Stimulated activated CD8-positive, alpha-beta memory T cell treated with anti-CD3 and anti-CD28 coated beads, Interleukin-2, amount 100 ng/mL, for 1 hour (primary cell): ENCODE measurements at places on chromosomes 3 and 15.

DNA sequence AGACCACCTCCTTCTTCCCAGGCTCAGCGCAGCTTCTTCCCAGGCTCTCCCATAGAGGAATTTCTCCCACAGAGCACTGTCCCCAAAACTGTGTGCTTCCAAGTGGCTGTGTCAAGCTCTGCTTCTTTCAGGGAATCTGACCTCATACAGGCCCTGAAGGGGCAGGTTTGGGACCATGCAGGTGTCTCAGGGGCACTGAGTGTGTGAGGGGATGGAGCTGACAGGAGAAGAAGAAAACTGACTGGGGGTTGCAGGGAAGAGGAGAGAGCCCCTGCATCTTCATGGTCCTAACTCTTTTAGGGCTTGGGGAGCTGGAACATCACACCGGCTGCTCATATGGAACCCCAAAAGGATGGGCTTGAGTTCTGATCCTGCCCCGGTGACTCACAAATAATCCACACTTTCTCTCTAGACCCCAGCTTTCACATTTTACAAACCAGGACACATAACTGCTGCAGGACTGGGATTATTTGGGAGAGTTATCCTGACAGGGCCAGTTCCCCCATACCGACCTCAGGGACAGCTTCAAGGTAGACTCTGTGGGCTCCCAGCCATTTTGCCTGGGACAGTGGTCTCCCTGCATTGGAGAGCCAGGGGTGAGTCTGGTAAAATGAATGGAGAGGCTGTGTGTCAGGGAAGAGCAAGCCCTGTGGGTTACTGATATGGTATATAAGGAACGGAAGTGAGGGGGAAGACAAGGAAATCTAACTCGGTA is 316.1 kb downstream of the TLE3 start:
- no peak for DNase-seq

GRCh38 chr3:50302095-50303012 is 1.0 kb downstream of the HYAL1 start:
- DNase-seq = no peak

GRCh38 chr15:94354655-94355054 is 123.3 kb downstream of the MCTP2 start:
- DNase-seq = no peak

GRCh38 chr3:117786349-117786748 is 1076.8 kb downstream of the TUSC7 start:
- DNase-seq = no peak

- no peak for DNase-seq
These were observed 636 bp upstream of the SNRPA1 start for GRCh38 chr15:101295607-101296161.

- no peak for DNase-seq
These were observed 103.3 kb upstream of the COL8A1 start for GRCh38 chr3:99534951-99535704.
